RWPE2 (cell line): ENCODE measurements at places on chromosomes 6 and 20.

- no peak for DNase-seq
Observed at GRCh38 chr6:32113386-32114352, 4.5 kb upstream of the TNXB start.

- no peak for DNase-seq
Observed at GRCh38 chr6:19692506-19693298, 144.5 kb upstream of the ID4 start.

DNA sequence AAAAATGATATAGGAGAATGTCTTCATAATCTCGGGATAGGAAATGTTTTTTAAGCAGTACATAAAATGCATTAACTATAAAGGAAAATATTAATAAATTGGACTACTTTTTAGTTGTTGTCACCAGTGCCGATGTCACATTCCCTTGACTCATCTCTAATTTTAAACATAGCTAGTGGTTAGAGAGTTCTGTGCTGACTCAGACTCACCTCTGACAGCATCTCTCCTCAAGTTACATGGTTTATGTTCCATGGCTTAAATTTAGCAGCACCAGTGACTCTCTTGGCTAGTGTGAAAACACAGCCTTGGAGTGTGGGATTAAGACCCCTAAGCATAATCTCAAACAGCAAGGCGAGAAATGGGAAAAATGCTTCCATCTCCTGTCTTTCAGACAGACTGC, 311.8 kb upstream of the MMS22L start:
- no peak for DNase-seq

- no peak for DNase-seq
Observed at GRCh38 chr20:19765266-19765665, 7.2 kb downstream of the RIN2 start.

GRCh38 chr6:109715616-109716015, 24.5 kb downstream of the FIG4 start:
- no peak for DNase-seq

GRCh38 chr6:19812512-19813119, 24.6 kb upstream of the ID4 start:
- DNase-seq = no peak

GRCh38 chr6:149464411-149464810, 20.4 kb downstream of the ZC3H12D start:
- DNase-seq = no peak

DNA sequence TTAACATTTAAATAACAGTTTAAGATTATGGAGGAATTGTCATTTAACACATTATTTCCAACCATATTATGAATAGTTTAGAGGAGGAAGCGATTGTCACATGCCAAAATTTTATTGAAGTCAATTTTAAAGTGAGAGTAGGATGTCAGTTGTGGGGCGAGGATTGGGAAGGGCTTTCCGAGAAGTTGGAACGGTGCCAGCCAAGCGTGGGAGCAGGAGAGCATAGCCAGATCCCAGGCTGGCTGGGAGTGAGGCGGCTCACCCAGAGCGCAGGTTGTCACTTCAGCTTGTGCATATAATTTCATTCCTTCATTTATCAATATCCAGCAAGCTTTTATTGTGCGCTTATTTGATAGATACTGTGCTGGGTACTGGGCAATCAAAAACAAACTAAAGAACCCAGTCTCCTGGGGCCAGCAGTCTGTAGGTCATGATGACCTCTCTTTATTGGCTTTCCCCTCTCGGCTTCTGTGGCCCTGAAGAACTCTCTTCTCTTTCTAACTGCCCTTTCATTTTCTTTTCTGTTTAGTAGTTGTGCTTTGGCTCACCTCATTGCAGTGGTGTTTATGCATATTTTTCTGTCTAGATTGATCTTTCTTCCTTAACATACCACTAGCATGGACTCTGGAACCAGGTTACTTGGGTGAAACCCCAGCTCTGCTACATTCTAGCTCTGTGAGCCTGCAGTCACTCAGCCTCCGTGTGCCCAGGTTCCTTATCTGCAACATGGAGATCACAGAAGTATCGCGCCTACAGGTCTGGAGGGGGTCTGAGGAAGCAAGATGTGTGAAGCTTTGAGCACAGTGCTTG, 6.4 kb downstream of the CEP43 start:
- no peak for DNase-seq

DNA sequence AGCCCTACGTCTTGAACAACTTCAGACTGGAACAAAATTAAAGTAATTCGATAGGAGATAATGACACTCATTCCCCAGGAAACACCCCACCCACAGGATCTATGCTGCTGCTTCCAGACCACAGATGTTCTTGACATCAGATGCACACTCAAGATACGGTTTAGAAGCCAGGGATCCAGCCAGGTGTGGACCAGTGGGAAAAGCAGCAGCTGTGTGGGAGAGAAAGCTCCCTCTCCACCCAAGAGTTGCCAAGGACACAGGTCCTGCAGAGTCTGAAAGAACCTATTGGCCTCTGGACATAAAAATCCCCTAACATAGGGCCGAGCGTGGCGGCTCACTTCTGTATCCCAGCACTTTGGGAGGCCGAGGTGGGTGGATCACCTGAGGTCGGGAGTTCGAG, 91.7 kb upstream of the NFATC2 start:
- DNase-seq = no peak

- DNase-seq = no peak
Observed at GRCh38 chr6:1592852-1593251, 16.9 kb upstream of the FOXC1 start.

DNA sequence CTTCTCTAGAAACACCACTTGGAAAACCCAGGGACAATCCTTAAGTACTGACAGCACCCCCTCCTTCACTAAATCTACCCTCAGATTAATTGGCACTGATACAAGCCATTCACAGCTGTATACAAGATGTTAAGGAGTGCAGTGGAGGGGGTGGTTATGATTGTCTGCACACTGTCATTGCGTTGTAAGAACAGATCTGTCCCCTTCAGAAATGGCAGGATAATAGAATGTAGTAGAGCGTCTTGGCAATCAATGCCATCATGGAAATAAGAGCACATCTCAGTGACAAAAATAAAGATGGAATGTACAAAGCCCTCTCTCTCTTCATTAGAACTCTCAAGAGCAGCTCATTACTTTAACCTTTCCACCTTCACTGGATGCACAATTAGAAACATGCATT, 324.9 kb upstream of the TBX18 start:
- no peak for DNase-seq

DNA sequence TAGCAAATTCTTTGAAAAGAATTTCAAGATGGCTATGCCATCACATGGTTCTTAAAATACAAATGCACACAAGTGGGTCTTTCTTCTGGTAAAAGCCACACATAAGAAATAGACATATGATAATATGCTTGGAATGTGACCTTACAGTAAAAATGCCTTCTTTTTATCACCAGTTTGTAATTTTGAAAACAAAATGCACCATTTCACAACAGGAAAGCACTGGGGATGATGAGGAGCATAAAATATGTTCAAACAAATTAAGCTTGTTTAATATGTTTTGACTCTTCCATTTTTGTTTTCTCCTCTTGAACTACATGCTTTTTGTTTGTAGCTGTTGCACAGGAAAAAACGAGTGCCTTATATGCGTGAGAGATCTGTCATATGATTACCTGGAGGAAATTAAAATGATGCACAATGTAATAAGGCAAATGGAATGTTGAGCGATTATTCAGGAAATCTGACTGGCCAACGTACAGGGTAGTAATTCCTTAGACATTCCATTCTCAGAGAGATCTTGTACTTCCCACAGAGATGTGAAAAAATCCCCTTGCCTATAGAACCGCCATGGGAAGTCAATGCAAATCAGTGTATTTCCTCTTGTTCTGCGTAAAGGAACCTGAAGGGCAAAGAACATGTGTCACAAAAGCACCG, 911.6 kb downstream of the TFAP2A start:
- DNase-seq = no peak

- no peak for DNase-seq
Observed at GRCh38 chr20:2261046-2261485, 34.7 kb upstream of the TGM3 start.

DNA sequence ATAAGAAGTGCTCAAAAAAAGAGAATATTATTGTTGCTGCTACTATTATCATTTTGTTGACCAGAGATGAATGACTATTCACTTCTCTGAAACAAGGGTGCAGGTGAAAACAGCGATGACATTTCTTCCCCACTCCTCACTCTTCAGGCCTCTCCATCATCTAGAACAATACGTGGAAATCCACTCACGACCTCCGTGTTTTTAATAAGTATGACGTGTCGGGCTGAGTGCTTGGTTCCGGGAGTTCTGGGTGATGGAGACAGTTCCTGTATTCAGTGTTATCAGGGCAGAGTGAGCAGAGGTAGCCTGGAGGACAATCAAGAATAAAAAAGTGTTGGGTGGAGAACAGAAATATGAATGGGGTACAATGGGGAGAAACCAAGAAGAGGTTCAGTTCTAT, 130.0 kb upstream of the ZNF217 start:
- DNase-seq = peak; percentile 58

DNA sequence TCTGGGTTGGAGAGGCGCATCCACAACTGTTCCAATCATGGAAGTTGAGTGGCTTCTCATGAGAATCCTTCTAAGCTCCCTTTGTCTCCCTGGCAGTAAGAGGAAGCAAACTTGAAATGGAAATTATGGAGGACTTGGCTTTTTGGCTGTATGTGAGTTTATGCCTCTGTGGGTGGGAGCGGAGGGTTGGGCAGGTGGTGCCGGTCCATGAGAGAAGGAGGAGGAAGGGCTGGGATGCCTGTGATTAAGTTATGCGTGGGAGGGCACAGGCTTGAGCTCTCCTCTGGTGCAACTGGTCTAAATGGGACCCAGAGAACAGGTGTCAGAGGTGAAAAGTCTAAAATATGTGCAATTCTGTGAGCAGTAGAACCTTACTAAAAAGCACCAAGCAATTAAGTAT, 2.2 kb downstream of the PHACTR3 start:
- no peak for DNase-seq

GRCh38 chr6:138988469-138988834, 399 bp upstream of the REPS1 start:
- no peak for DNase-seq

- no peak for DNase-seq
Observed at GRCh38 chr6:46453216-46453615, 38.0 kb downstream of the RCAN2 start.

GRCh38 chr6:167397712-167398111, 72.8 kb downstream of the TTLL2 start:
- DNase-seq = no peak

GRCh38 chr6:109139109-109139508, 43.8 kb downstream of the CEP57L1 start:
- no peak for DNase-seq

- no peak for DNase-seq
Observed at GRCh38 chr6:80547827-80548226, 441.4 kb downstream of the BCKDHB start.

- DNase-seq = no peak
Observed at GRCh38 chr6:87274660-87275274, 47.6 kb upstream of the SMIM8 start.

DNA sequence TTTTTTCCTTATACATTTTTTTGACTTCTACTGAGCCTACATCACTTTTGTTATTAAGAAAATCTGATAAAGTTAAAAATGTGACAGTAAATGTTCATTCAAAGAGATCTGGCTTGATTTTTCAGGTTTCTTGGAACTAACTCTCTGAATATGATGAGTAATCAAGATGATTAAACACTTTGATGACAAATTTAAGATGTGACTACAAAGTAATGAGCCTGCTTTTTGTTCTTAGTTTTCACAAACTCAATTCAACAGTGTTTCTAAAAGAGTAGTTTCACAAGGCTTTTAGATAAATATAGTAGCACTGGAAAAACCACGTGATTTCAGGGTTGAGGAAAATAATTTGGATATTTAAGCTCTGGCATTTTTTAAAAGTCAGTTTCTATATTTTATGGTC, 37.9 kb upstream of the HDDC2 start:
- no peak for DNase-seq
